ENCODE measurements at places on chromosomes 6 and 20.

DNA sequence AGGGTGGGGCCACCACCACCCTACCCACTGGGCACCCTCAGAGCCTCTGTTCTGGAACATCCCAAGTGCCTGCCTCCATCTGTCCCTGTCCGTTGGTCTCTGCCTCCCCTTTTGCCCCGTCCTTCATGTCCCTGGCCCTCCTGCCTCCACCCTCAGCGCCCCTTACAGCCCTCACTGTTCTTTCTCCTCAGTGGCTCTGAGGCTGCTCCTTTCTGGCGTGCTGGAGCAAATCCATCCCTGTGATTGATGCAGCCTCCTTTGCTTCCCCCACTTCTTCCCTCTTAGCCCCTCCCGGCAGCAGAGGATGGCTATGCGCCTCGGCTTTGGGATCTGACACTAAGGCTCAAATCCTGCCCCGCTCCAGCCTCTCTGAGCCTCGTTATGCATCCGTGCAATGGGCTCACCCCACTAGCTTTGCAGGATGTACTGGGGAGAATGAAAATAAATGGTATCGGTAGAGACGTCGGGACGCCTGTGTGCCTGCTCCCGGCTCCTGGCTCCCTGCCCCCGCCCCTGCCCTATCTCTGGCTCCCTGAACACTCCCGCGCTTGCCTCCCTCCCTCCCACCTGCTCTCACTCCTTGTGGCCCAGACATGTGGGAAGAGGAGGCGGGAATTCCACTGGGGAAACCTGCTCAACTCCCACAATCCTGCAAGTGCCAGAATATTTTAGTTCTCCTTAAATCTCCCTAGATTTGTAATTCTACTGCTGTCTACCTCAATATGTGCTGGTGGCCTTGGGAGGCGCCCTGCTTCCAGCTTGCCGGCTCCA lies 13.1 kb downstream of the VSTM2L start:
- DNase-seq: no peak

DNA sequence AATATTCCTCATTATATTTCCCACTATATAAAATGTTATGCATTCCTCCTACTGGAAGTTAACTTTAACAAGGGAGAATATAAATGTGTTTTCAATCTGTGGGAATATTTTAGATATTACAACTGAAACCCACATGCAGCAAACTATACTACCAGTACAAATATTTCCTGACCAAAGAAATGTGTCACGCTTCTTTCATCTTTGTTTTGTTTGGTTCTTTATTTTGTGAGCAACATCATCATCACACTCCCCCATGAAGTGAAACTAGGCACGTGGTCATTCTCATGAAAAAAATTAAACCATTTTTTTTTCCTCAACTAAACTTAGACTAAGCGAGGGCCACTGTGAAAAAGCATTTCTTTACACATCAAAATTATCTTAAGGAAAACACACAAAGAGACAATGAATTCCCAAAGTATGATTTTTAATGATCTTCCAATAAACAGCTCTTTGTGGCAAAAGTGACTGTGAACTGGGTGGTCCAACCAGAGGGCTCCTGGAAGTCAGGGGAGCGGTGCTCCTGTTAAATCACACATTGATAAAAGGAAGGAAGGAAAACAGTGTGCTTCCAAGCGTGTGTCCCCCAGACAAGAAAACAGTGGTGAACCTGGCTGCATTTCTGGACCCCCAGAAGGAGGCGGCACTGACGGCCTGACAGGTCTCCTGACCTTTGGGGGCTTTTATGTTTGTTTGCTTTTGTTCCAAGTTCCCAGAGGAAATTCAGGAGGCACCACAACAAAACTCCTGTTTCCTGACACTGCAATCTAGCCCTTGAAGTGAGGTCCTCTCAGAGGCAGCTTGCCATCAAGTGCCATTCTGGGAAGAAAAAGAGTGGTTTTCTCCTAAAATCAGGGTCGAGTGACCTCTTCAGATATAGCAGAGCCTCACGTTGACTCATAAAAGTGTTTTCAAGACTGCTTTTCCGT lies 166.8 kb upstream of the FOXQ1 start:
- DNase-seq: no peak

GRCh38 chr6:23532227-23532626 lies 593.8 kb upstream of the NRSN1 start:
- no peak for DNase-seq

GRCh38 chr6:37232430-37233017 lies 25.0 kb upstream of the TBC1D22B start:
- no peak for DNase-seq

DNA sequence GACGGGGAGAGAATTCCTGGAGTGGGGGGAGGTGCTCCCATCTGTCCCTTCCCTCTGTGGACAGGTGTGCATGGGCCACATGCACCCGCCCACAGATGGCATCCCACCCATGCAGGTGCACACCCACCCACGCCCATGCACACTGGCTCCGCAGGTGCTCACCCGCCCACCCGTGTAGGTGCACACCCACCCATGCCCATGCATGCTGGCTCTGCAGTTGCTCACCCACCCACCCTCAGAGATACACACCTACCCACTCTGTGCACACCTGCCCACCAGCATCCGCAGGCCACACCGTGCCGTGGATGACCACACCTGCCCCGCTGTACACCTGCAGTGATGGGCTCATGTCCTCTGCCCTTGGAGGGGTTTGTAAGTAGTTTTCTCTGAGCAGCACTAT lies 132.0 kb downstream of the PHACTR3 start:
- no peak for DNase-seq

- no peak for DNase-seq
These were observed 54.5 kb downstream of the TRIM38 start for GRCh38 chr6:26016963-26017631.

DNA sequence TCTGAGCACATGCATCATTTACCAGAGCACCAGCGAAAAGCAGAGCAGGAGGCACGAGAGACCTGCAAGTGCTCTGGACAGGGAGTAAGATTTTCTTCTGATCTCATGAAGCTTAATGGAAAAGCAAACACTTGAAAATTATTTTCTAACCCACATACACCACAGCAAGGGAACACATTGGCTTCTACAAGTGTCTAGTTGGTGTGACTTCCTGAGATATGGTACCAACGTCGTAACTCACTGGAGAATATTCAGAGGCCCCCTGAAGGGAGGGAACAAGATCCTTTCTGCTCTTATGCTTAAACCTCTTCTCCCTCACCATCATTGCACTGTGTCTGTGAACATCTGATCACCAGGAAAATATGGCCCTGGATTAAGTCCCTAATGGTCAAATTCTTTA lies 48.6 kb downstream of the PSMB1 start:
- no peak for DNase-seq

- DNase-seq: no peak
These were observed 4.8 kb upstream of the STX11 start for GRCh38 chr6:144145541-144145940.

DNA sequence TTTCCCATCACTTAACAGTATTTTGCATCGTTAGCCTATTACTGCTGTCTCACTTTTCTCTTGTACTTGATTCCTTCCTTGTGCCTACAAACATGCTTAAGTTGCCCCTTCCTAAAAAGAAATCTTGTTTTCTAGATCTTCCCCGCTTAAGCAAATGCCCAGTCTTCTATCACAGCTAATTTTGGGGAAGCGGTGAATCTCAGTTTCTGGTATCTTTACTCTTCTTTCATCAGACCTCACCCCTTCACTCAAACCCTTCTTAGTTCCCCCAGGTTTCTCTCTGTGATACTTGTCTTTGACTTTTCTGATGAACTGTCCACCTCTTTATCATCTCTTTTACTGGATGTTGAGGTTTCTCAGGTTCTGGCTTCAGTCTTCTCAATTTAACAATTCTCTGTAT lies 14.2 kb downstream of the VAPB start:
- DNase-seq: no peak

DNA sequence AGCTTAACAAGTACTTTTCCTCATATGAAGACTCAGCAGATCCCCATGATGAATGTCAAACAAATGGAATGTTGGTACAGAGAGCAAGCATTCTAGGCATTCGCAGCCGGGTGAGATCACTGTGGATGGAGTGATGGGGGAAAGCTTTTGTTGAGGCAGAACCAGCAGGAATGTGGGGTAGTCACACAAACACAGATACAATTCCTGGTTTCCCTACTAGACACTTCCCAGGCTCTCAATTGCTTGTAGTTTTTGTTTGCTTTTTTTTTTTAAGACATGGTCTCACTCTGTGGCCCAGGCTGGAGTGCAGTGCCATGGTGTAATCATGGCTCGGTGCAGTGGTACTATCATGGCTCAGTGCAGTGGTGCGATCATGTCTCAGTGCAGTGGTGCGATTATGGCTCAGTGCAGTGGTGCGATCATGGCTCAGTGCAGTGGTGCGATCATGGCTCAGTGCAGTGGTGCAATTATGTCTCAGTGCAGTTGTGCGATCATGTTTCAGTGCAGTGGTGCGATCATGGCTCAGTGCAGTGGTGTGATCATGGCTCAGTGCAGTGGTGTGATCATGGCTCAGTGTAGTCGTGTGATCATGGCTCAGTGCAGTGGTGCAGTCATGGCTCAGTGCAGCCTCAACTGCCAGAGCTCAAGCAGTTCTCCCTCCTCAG lies 15.4 kb upstream of the IER3 start:
- no peak for DNase-seq

Measured in stimulated activated CD8-positive, alpha-beta memory T cell treated with anti-CD3 and anti-CD28 coated beads, Interleukin-2, amount 100 ng/mL, for 1 hour (primary cell).